ENCODE measurements at places on chromosomes 13 and 19. TPM values are rescaled to one million over a fixed set of nuclear protein-coding genes. Genes with fewer than 3 reads are reported as not detected.
A peak's percentile ranks its signal among the peaks of the same experiment; 100 is the strongest.

GRCh38 chr19:11152318-11153062, 3.1 kb downstream of the SPC24 start:
- peaks cover 11% of the 10 kb centered on the region for H3K4me1 ChIP-seq
- no peaks in the 10 kb centered on the region for H3K27me3 ChIP-seq
- H3K4me3 ChIP-seq, result no peak overlapping the region
- H3K36me3 ChIP-seq, result peaks cover 22% of the 10 kb centered on the region

- H3K27me3 ChIP-seq, result no peaks in the 10 kb centered on the region
- H3K27ac ChIP-seq, result peak overlapping the region; percentile 57
- no peak overlapping the region for H3K4me3 ChIP-seq
- H3K36me3 ChIP-seq, result peaks cover 15% of the 10 kb centered on the region
- peaks cover 81% of the 10 kb centered on the region for H3K4me1 ChIP-seq
Measured at GRCh38 chr13:45331123-45331619, 9.8 kb downstream of the TPT1 start.

GRCh38 chr19:1575323-1576241, 7.5 kb upstream of the MEX3D start:
- H3K27ac ChIP-seq, result no peak overlapping the region
- no peak for DNase-seq
- H3K27me3 ChIP-seq, result no peaks in the 10 kb centered on the region
- H3K36me3 ChIP-seq, result peaks cover 5% of the 10 kb centered on the region
- no peaks in the 10 kb centered on the region for H3K4me1 ChIP-seq

GRCh38 chr19:8459095-8459494, 14.3 kb downstream of the HNRNPM start:
- H3K27me3 ChIP-seq, result no peaks in the 10 kb centered on the region
- H3K27ac ChIP-seq, result no peak overlapping the region
- H3K4me1 ChIP-seq, result peaks cover 83% of the 10 kb centered on the region
- no peak overlapping the region for H3K4me3 ChIP-seq

SWSAP1 gene
- total RNA-seq, result 1.7 TPM

PSG3 gene
- total RNA-seq, result not detected
